ENCODE measurements at places on chromosomes 16 and 17.

DNA sequence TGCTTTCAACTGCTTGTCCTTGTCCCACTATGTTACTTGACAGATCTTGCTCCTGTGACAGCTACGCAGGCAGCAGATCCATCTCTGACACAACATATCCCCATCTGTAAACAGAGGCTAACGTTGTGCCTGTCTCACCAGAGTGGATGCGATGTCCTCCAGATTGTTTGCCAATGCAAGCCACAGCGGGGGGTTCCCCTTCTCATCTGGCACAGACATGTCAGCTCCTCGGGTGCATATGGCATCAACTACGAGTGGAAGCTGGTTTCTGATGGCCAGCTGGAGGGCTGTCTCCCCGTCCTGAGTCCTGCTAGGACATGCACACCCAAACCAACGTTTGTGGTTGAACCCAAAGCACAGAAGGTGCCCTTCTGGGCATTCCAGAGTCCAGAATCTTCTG lies 39.0 kb downstream of the CYB5D2 start:
- DNase-seq = no peak

- no peak for DNase-seq
These were observed 202.6 kb downstream of the RBFOX3 start for GRCh38 chr17:79408251-79408650.

DNA sequence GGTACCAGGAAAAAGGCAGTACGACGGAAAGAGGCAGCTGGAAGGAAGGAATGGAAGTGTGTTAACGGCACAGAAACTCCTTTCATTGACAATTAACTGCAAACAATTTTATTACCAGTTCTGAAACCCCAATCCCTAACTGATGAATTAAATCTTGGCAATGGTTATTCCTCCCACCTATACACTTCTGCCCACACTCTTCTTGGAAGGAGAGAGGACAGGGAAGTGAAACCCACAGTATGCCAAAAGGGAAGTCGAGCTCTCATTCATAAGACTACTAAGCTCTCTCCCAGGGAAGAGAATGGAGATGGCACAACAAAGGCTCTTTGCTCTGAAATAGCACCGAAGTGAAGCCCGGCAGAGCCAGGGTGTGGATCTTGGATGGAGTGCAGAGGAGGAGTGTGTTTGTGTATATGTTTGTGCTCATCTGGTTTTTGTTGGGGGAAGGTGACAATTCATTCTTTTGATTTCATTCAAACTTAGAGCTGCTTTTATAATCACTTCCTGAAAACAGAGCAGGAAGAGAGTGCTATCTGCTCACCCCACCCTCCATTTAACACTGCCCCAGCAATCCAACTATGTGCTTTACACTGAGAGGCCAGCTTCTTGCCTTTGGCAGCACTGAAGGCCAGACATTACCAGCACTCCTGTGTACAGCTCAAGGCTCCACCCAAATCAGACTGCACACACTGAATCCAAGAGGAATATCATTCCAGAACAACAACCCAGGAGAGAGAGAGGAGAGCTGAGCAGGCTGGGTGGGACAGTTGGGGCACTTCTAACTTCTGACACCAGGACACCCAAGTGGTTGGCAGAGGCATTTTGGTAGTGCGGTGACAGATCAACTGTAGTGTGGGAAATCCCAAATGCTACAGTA lies 68.7 kb downstream of the HIC1 start:
- no peak for DNase-seq

DNA sequence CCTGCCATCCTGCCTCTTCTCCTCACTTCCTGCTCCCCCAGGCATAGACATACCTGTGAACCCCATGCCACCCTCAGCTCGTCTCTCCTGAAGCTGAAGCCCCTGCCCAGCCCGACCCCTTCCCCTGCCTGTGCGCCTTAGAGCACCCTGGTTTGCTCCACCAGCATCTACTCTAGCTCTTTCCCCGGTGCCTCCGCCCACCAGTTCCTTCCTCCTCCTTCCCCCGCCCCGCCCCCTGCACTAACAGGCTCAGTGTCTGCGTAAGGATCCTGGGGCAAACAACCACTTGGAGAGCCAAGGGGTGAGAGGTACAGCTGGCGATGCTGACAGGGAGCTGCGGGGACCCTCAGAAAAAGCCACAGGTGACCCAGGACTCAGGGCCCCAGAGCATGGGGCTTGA lies 1.9 kb downstream of the GPR142 start:
- peak; percentile 65 for DNase-seq

DNA sequence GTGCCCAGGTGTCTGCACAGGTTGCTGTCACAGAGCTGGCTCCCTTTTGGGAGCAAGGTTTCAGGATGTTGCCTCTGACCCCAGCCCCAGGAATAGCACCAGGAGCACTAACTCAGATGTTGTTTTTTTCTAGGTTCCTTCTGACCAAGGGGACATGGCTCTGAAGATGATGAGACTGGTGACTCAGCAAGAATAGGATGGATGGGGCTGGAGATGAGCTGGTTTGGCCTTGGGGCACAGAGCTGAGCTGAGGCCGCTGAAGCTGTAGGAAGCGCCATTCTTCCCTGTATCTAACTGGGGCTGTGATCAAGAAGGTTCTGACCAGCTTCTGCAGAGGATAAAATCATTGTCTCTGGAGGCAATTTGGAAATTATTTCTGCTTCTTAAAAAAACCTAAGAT lies 28.1 kb downstream of the SCPEP1 start:
- no peak for DNase-seq

DNA sequence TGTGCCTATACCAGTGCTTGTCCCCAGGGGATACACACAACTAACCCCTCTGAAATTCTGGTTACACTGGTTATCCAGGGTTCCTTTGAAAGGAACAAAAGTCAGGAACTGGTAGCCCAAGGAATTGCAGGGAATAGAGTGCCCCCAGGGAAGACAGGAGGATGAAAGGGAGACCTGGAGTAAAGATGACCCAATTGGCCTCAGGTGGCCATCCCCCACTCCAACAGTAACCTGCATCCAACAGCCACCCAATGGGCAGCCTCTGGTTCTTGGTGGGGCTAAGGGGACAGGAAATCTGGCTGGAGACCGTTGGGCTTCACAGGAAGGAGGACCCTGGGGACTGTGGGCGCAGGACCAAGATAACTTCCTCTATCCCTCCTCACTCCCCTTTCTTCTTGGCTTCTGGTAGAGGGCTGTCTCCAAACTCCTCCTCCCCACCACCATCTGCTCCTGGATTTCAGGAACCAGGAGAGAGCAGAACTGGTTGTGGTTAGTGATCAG lies 826 bp upstream of the MPO start:
- DNase-seq = no peak

DNA sequence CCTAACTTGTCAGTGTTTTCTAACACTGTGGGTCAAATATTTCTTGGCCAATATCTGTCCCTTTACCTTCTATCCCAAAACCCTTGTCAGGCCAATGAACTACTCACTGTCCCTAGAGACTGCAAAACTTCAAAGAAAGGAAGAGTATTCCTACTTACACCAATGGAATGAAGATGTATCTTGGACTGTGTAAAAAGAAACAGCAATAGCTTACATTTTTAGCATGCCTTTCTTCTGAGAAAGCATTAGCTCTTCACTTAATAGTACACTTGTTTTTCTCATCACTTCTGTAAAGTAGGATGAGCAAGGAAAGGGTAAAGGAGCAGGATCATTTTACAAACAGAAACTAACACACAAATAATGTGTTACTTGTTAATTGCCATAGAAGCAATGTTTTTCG lies 73.9 kb downstream of the STH start:
- no peak for DNase-seq

- no peak for DNase-seq
These were observed 20.5 kb upstream of the WIPF2 start for GRCh38 chr17:40198576-40198975.

DNA sequence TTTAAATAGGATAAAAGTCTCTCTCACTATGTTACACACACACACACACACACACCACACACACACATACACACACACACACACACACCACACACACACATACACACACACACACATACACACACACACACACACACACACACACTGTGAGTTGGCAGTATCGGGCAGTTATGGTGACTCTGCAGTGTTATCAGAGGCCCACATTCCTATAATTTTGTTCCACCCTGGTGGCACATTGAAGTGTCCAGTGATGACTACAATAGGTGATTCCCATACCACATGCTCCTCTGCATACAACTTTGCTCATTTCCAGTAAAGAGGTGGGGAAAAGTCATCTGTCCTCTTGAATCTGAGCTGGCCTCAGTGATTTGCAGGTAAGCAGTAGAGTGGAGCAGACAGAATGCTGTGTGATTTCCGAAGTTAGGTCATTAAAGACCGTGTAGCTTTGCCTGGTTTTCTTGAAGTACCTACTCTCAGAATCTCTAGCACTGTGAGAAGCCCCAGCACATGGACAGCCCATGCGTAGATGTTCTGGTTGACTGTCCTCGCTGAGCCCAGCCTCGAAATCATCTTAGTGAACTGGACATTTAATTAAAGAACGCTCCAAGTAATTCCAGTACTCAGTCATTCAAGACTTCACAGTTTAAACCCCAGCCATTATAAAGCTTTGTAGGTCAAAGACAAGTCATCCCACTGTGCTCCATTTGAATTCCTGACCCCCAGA lies 836.6 kb upstream of the SOX9 start:
- no peak for DNase-seq

DNA sequence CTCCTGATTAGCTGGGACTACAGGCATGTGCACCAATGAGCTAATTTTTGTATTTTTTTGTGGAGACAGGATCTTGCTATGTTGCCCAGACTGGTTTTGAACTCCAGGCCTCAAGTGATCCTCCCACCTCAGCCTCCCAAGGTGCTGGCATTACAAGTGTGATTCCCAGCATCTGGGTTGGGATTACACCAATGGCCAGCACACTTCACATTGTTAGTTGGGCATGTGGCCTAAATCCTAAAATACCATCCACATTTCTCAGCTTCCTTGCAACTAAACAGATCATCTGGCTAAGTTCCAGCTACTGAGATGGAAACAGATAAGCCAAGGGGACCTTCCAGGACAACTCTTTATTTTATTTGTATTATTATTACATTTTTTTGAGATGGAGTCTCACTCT lies 9.9 kb downstream of the RABEP2 start:
- no peak for DNase-seq

- no peak for DNase-seq
These were observed 187.6 kb downstream of the RPTOR start for GRCh38 chr17:80732268-80732667.

DNA sequence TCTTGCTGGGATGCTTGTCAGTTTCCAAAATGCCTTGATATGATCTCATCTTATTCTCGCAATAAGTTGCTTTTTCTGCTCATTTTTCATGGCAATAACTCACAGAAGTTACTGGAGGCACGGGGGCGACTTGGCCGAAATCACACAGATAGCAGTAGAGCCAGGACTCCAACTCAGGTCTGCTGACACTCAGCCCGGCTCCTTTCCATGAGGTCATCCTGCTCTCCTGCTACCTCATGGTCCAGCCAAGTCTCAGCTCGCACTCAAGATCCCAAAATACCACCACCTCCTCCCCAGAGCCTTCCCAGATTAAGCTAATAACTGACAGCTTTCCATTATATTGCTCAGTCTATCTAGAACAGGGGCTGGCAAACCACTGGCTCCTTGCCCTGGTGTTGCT lies 269.5 kb downstream of the MAP2K4 start:
- no peak for DNase-seq

GRCh38 chr17:53607475-53607874 lies 215.3 kb upstream of the KIF2B start:
- no peak for DNase-seq

DNA sequence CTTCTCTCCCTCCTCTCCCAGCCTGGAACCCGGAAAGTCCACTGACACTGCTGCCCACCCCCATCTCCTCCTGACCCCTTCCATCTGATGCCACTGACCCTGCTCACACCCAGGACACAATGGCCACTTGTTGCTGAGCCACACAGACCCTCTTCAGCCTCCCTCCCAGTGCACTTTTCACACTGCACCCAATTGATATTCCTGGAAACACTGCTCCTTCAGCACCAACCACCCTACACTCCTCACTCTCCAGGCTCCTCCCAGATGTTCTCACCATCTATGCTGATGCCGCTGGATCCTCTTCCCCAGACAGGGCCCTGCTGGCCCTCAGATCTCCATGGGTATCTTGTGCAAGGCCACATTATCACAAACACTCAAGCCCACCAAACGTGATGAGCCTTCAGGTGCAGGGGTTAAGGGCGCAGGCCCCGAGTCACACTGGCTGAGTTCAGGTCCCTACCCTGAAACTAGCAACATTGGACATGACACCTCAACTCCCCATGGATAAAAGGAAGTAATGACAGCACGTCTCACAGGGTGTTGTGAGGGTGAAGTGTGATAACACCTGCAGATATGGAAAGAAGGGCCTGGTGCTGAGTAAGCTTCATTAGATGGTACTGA lies 238.1 kb downstream of the ZNF423 start:
- DNase-seq = no peak

DNA sequence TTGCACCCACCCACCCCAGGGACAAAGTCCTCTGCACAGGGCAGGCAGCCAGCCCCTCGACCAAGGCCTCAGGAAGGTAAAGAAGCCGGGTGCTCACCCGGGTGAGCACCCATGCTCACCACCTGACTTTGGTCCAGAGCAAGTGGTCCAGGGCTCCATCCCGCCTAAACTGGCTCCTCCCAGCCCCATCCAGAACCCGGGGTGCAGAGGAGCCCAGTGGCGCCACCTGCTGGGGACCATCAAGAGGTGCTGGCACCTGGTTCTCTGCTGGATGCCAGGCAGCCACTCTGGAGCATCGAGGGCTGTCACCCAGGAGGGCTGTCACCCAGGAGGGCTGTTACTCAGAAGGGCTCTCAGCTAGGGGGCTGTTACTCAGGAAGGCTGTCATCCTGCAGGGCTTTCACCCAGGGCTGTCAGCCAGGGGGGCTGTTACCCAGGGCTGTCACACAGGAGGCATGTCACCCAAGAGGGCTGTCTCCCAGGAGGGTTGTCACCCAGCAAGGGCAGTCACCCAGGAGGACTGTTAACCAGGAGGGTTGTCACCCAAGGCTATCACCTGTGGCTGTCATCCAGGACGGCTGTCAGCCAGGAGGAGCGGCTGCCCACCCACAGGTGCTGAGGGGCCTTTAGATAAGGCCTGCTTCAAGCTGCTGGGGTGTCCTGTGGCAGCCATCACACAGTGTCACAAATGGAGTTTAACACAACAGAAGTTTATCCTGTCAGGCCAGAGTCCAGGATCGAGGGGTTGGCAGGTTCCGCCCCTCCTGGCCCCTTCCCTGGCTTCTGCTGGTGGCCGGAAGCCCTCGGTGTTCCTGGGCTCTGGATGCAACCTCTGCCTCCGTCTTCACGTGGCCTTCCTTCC lies 98.5 kb downstream of the TNFRSF13B start:
- peak; percentile 12 for DNase-seq

- no peak for DNase-seq
These were observed 8.4 kb downstream of the CCL16 start for GRCh38 chr17:35972945-35973332.
